Hindlimb muscle (tissue), 1 donor: ENCODE measurements at places on chromosomes 1 and 21.

DNA sequence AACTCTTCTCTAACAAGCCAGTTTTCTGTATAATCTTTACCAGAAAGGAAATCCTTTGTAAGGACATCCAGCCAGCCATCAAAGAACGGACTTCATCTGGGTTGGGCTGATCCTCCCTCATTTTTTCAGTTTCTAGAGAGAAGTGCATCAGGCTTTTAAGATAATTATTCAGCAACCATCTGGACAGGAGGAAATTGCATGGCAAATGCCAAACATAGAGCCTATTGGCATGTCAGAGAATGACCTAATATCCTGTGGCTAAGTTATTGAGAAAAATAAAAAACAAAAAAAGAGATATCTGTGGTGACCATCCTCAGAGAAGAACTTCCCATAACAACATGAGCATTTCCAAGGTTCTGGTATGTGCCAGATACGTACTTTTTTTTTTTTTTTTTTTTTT lies 74.9 kb upstream of the BEND5 start:
- no peak for DNase-seq

DNA sequence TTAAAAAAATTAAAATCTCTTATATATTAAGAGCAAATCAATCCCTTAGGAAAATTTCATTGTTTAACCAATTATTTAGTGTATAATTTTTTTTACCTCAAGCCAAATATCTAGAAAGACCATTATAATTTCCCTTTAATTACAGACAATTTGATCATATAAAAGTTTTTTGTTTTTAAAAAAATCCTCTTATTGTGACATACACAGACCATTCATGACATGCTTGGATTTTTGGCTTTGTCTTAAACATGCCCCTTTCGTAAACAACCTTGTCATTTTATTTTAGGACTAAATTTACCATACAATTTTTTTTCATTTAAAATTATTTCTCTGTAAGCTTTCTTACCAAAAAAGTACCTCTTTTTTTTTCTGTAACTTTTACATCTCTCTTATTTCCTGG lies 14.2 kb upstream of the CYP4B1 start:
- no peak for DNase-seq

GRCh38 chr1:5516756-5517155 lies 475.5 kb downstream of the NPHP4 start:
- no peak for DNase-seq

DNA sequence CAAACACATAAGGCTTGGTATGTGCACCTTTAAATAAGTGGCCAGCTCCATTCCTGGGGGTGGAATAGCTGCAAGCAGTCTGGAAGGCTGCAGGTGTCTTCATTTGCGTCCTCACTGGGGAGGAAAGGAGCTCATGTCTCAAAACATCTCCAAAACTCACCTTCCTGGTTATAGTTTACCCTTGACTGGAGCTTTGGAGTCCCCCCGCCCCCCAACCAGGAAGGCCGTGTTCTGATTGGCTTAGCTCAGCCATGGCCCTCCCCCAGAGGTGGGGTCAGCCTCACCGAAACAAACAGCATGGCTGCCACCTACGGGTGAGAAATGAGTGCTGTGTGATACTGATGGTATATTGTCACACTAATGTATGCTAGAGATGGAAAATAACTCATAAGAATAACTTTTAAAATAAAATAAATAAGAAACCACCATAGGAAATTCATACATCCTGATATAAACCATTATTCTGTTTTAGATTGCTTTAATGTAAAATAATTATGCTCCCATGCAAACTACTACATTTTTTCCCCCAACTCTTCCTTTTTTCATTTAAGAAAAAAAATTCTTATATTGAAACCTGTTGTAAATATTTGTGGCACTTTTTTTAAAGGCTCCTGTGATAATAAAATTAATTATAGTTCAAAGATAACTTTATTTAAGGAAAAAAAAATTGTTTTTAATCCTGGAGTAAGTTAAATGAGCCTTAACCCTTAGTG lies 90.8 kb downstream of the ZP4 start:
- DNase-seq: peak; percentile 27

DNA sequence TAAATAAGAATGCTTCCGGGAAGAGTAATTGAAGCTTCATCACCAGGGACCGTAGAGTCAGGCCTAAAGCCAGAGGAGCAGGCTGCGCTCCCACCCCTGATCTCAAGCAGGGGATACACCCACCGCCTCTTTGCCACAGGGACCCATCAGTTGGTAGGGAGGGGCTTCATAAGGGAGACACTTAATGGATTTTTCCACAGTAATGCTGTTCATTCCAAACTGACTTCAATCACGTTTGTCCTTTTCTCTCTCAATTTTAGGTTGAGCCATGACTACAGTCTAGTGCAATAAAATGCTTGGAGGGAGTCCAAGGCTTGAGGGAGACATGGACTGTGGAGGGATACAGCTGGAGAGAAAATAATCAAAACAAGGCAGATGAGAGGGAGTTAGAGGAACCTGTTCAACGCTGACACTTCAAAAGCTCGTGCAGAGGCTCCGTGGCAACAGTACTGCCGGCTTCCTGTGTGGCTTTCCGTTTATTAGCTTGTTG lies 111.5 kb downstream of the SEC16B start:
- peak; percentile 82 for DNase-seq

DNA sequence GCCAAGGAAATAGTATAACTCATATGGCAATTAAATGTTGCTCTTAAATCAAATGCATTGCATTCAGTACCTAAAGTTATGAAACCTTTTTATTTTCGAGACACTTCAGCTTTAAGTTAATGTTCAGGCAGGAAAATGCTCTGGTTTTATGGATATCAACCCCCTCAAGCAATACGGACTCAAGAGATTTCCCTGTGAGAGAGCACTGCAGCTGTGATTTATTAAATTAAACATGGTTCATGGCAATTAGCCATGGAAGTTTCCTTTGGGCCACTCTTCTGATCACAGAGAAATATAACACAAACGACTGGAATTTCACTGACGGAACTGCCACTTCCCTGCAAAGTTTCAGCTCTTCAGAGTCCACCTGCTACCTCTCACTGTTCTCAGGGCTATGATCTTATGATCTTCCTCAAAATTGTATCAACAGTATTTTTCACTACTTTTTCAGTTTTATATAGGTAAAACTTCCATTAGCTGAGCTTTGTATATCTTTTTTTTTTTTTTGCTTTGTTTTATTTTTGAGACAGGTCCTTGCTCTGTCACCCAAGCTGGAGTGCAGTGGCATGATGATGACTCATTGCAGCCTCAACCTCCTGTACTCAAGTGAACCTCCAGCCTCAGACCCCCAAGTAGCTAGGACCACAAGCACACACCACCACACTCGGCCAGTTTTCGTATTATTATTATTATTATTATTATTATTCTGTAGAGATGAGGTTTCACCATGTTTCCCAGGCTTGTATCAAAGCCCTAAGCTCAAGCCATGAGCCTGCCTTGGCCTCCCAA lies 923.1 kb upstream of the TMPRSS15 start:
- peak; percentile 39 for DNase-seq

DNA sequence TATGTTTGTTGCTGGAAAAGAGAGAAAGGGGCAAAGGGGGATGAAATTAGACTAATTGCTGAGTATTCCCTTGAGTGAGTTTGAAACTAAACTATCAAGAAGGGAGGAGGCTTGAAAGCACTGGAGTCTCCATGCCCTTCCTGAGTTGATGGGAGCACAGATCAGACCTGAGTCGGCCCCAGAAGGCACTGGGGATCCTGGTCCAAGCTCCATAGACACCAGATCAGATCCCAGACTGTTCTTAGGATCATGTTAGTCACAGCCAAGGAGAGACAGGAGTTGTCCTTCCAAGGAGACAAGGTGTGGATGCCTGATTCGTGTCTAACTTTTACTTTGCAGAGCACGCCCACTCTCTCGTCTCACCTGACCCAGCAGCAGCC lies 152.3 kb downstream of the NR5A2 start:
- no peak for DNase-seq

DNA sequence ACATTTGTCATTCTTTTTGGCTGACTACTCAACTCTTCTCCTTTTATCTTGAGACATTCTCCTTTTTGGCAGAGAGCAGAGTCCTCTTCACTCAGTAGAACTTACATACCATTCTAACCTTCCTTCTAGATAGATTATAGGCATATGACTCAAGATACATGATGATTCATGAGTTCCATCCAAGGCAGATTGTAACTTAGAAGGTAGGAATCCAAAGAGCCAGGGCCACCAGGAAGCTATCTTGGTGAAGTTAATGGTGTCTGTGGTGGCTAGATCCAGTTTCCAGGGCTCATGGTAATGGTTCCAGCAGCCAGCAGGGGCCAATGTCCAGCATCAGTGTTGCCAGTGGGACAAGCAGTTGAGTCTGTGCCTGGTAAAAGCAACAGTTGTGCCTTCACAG lies 76.1 kb upstream of the KIAA0040 start:
- no peak for DNase-seq

DNA sequence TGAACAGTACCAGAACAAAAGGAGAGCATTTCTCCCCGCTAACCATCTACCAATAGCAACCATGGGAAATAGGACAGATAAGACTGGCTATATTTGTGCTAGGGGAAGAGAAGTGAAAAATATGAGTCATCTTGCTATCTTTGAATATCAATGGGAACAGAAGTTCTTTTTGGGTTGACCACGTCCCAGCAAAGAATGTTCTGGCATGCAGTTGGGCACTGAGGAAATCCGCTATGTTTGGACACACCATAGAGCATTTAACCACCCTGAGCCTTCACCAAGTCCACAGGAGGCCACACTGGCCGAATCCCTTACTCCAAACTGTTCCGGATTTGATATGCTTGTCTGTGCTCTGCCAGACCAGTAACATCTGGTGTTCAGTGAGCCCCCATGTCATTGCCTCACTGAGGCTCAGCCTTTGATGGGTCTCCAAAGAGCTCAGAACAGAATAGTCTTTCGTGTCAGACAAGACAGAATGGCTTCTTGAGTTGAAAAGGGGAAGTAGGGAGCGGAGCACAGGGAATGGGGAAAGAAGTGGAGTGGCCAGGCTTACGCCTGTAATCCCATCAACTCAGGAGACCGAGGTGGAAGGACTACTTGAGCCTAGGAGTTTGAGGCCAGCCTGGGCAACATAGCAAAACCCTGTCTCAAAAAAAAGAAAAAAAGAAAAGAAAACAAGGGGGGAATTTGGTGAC lies 81.4 kb downstream of the SMYD2 start:
- no peak for DNase-seq

DNA sequence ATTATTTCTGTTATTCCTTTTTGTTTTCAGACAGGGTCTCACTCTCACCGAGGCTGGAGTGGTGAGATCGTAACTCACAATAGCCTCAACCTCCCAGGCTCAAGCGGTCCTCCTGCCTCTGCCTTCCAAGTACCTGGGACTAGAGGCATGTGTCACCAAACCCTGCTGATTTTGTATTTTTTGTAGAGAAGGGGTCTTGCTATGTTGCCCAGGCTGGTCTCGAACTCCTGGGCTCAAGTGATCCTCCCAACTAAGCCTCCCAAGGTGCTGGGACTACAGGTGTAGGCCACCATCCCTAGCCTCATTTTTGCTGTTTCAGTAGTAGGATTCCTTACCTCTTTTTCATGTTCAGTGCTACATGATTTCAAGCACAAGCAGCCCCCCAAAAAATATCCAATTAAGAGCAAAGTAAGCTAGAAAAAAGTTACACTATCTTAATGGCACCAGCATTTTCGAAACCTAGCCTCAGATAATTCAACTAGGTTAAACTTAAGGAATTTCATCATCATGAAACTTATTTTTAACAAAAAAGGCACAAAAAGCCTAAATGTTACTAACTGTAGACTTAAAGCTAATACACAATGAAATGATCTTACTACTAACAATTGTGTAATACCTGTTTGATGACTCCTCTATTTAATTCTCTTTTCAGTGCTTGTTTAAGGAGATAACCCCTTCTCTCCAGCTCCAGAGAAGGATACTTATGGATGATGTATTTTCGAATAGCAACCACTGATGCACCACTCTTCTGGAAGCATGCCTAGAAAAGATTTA lies 16.6 kb downstream of the HP1BP3 start:
- DNase-seq: no peak

DNA sequence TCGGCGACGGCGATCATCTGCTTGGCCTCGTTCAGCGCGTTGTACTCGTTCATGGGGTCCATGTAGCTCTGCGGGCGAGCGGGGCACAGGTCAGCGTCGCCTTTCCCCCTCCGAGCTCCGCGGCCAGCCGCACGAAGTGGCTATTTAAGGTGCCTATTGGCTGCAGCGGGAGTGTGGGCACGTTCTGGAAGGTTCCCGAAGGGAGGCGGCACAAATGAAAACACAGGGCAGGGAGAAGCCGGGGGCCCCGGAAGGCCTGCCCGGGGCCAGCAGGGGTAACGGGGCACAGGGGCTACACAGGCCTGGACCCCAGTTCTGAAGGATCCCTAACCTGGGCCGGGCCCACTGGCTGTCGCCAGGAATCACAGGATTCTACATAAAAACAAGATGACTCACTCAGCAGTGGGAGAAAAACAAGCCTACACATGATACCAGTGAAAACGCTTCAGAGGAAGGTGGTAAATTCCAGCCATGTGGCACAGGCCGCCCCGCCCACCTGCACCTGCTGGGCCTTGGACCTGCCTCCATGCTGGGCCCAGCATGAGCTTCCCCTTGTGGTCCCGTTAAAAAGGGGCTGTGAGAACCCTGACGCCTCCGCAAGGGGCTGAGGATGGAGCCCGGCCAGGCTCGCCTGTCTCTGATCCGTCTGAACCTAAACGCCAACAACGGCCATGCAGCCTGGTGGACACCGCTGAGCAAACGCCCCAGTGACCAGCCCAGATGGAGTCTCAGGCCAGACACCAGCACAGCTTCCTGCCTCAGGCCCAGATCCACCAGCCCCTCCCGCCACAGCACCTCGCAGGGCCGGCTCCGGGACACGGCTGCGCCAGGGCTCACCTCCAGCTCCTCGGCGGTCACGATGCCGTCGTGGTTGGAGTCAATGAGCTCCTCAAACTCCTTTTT lies 3.9 kb upstream of the TNFRSF4 start:
- no peak for DNase-seq

DNA sequence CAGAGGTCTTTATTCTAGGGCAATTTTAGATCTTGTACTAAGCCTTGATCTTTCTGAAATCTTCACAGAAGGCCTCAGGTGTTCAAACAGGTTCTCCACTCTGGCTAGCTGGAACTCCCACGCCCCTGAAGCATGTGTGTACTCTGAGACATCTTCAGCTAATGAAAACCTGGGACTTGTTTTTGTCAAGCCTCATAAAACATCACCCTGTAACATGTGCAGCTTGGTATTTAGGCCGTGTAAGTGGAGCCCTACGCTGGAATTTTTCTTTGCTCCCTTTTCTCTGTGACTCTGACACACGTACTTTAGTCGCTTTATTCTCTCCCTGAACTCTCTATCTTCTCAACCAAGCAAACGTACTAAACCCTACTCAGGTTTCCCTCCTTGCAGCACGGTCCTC lies 701.9 kb upstream of the ZP4 start:
- DNase-seq: no peak
